Liver (tissue), 10 donors: ENCODE measurements at places on chromosomes 2 and 18. TPM values are rescaled to one million over a fixed set of nuclear protein-coding genes. Genes with fewer than 3 reads are reported as not detected.

- H3K27ac ChIP-seq, result no peak overlapping the region
- no peak overlapping the region for H3K4me3 ChIP-seq
- no peak for DNase-seq
Observed at GRCh38 chr18:45110577-45111501, 430.2 kb downstream of the SETBP1 start.

DNA sequence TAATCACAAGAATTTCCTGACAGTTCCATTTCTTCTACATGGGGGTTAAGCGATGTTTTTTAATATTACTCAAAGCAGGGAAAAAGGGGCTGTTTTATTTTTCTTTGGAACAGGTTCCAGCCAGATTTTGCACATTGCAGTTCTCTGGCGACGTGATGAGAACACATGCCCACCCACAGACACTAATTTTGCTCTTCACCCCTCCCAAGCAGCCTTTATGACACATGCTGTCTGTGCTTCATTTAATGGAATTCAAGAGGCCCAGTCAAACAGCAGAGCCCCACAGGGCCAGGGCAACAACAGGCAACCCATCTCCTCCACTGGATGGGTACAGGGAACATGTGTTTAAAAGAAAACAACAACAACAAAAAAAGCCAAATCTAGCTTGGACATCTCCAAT, 70.8 kb downstream of the SPRED2 start:
- H3K36me3 ChIP-seq, result no peaks in the 10 kb centered on the region
- no peak overlapping the region for H3K4me3 ChIP-seq
- H3K4me1 ChIP-seq, result peaks cover 48% of the 10 kb centered on the region
- no peaks in the 10 kb centered on the region for H3K27me3 ChIP-seq

The GRB14 gene
- 51.0 TPM for total RNA-seq

- no peaks in the 10 kb centered on the region for H3K27me3 ChIP-seq
- H3K27ac ChIP-seq, result no peak overlapping the region
- no peak overlapping the region for H3K4me3 ChIP-seq
- no peak for DNase-seq
- no peaks in the 10 kb centered on the region for H3K36me3 ChIP-seq
Observed at GRCh38 chr18:26290385-26290784, 64.1 kb downstream of the TAF4B start.

DNA sequence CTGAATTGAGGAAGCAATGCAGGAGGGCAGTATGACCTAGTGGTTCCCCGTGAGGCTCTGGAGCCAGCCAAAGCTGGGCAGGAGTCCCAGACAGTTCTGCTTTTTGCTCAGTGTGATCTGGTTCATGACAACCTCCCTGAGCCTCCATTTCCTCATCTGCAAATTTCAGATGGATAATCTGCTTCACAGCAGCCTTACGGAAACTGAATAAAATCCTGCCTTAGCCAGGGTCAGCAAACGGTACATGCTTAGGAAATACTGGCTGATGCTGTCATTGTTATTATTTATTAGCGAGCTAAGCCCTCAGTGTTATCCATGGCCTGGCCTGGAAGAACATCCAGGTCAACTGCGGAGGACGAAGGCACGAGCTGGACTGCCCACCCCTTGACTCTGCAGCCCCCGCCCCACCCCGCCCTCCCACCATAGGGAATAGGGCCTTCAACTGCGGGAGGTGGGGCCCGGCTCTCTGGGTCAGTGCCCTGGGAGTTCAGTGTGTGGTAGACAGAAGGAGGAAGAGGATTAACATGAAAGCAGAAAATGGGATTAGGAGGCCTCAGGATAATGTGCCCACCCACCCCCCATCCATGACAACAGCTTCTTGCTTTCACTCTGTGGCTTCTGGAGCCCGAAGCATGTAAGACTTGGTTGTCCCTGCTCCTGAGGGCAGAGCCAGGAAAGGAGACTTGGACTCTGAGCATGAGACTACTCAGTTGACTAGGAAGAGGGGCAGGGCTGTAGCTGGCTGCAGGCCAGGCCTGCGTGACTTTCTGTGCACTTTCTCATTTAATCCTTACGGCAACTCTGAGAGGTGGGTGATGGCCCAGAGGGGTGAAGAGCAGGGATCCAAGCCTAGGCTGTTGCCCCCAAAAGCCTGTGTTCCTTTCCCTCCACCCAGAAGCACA, 13.1 kb downstream of the PKDCC start:
- no peak overlapping the region for H3K27ac ChIP-seq
- DNase-seq, result no peak
- H3K27me3 ChIP-seq, result no peaks in the 10 kb centered on the region
- peaks cover 4% of the 10 kb centered on the region for H3K36me3 ChIP-seq

DNA sequence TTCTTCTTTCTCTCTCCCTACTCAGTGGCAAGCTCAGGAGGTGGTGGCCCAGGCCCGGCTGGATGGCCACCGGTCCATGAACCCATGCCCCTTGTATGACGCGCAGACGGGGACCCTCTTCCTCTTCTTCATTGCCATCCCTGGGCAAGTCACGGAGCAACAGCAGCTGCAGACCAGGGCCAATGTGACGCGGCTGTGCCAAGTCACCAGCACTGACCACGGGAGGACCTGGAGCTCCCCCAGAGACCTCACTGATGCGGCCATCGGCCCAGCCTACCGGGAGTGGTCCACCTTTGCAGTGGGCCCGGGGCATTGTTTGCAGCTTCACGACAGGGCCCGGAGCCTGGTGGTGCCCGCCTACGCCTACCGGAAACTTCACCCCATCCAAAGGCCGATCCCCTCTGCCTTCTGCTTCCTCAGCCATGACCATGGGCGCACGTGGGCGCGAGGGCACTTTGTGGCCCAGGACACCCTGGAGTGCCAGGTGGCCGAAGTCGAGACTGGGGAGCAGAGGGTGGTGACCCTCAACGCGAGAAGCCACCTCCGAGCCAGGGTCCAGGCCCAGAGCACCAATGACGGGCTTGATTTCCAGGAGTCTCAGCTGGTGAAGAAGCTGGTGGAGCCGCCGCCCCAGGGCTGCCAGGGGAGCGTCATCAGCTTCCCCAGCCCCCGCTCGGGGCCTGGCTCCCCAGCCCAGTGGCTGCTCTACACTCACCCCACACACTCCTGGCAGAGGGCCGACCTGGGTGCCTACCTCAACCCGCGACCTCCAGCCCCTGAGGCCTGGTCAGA, 1.8 kb downstream of the NEU2 start:
- H3K4me1 ChIP-seq, result no peaks in the 10 kb centered on the region
- no peaks in the 10 kb centered on the region for H3K36me3 ChIP-seq
- no peaks in the 10 kb centered on the region for H3K27me3 ChIP-seq
- H3K4me3 ChIP-seq, result no peak overlapping the region

- H3K36me3 ChIP-seq, result no peaks in the 10 kb centered on the region
- no peaks in the 10 kb centered on the region for H3K27me3 ChIP-seq
- DNase-seq, result no peak
- no peaks in the 10 kb centered on the region for H3K4me1 ChIP-seq
- no peak overlapping the region for H3K4me3 ChIP-seq
Observed at GRCh38 chr2:241837197-241837965, 21.3 kb downstream of the PDCD1 start.

DNA sequence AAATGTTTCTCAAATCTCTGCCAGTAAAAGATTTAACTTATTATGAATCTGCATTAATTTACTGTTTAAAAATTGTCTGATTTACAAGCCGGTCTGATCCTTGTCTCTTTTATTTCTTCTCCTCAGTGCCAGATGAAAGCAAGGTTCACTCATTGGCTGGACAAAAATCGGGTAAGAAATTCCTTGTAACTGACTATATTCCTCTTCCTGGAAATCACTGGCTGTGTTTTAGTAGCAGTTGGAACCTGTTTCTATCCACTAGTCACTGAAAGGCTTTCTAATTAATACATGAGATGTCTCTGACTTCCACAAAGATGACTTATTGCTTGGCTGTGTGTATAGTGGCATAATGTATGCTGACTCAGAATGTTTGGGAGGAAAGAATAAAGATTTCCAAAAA, 436.6 kb upstream of the NRP2 start:
- H3K27me3 ChIP-seq, result no peaks in the 10 kb centered on the region
- H3K36me3 ChIP-seq, result no peaks in the 10 kb centered on the region
- H3K27ac ChIP-seq, result no peak overlapping the region
- H3K4me3 ChIP-seq, result no peak overlapping the region
- DNase-seq, result no peak
- no peaks in the 10 kb centered on the region for H3K4me1 ChIP-seq

DNA sequence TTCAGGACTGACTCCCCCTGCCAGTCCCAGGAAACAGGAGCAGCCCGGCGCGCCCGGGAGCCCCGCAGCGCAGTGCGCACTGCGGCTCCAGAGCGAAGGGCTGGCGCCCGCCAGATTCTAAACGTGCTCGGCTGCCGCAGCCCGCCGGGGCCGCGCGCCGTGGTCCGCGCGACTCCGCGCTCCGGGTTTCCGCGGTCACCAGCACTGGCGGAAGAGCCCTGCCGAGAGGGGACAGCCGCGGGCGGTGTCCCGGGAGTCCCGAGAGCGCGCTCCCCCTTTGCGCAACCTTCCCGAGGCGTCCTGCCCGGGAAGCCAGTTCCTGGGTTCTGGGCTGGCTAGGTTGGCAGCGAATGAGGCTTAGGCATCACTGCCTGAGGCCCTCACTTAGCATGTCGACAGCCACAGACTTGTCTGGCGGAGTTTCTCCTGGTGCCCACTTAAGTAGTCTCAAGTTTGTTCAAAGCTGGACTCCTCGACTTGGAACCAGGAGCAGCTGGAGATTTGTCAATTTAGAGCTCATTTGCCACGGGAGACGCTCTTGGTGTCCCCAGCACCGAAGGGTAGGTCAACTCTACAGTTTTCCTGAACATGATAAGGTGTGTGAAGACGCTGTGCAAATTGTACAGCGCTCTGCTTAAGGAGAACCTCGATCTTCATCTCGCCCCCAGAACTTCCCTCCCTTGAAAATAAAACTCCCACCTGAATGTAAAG, 1.5 kb upstream of the VSNL1 start:
- H3K4me1 ChIP-seq, result no peaks in the 10 kb centered on the region
- H3K27ac ChIP-seq, result peak overlapping the region; percentile 92
- H3K27me3 ChIP-seq, result no peaks in the 10 kb centered on the region
- H3K4me3 ChIP-seq, result peak overlapping the region; percentile 92
